Left lung (tissue), 14 donors: ENCODE measurements at places on chromosomes 13 and 19. TPM values are rescaled to one million over a fixed set of nuclear protein-coding genes. Genes with fewer than 3 reads are reported as not detected.

Gene UBE2S
- 34.8 TPM for polyA plus RNA-seq

Gene SUPT5H
- 139 TPM for polyA plus RNA-seq

DNA sequence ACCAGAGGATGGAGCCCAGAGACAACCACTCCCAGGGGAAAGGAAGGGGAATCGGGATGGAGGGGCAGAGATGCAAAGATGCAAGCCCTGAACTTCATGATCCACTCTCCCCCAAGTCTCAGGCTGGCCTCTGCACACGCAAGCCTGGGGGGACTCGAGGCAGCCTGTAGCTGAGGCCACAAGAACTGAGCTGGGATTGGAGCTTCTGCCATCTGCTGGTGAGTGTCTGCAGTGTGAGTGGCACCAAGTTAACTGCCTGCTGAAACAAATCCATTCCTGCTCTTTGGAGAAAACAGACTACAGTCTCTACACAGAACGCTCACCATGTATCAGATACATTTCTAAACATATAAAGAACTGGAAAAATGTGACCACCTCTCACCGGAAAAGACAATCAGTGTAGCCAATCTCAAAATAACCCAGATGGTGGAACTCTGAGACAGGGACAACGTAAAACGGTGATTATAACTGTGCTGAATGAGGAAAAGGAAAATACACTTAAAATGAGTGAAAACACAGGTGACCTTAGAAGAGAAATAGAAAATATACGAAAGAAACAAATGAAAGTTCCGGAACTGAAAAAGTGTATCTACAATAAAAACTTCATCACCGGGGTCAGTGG is 62.1 kb downstream of the KLF2 start:
- no peak for DNase-seq

Gene KCNN4
- 2.3 TPM for polyA plus RNA-seq

DNA sequence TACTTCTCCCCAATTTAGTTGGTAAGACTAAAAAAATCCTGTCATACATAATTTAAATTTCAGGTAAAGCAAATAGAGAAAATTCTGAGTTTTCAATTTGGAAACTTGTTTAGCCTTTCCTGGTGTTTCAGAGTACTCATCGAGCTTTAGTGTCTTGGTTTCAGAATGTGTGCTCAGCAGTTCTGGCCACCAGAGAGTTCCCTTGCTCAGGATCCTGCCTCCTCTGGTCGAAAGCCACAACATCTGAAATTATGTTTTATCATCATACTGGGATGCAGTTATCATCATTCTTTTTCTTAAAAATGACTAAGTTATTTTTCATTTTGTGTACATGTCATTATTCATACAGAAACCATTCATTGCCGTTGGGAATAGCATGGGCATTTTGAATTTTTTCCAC is 263.2 kb upstream of the SPRY2 start:
- no peak for DNase-seq

Gene POU4F1
- not detected for polyA plus RNA-seq

Gene HSH2D
- 2.2 TPM for polyA plus RNA-seq

Gene CTXN1
- polyA plus RNA-seq = 11.2 TPM

DNA sequence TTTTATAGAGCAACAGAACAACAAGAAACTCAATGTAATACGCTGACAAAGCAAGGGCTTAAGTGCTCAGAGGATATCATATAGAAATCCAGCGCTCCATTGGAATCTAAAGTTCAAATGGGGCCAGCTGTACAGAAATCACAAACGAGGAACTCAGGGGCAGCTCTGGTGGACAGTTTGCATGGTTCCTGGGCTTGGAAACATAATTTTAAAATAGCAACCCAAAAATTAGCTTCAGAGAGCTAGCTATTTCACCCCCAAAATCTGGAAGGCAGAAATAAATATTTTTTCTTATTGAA is 19.2 kb upstream of the LATS2 start:
- DNase-seq = no peak

GRCh38 chr13:30409886-30410704 is 12.2 kb upstream of the UBE2L5 start:
- DNase-seq = no peak

DNA sequence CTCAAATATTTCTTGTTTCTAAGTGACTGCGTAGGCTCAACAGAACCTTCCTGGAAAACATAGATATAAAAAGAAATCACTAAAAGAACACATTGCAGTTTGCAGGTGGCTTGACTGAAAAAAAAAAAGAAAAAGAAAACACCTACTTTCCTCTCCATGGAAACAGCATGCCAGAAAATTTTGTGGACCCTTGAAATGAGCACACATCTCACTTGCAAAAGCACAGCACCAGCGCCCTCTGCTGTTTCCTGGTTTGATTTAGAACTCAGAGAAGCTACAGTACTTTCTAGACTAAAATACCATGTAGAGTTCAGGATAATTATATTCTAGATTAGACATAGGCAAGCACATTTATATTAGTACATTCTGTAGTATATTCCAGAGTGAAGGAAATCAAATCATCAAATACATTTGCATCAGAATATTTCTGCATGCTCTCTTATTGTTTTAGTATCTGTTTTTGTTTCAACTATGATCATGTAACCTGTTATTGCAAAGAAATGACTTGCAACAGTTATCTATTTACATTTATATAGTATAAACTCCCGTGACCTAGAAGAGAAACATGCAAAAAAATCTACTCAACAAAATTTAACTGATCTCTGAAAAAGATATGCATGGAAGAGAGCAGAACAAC is 22.3 kb upstream of the XPO4 start:
- DNase-seq = peak; percentile 76

- no peak for DNase-seq
Observed at GRCh38 chr19:7832781-7833180, 2.8 kb downstream of the EVI5L start.

Gene TUBGCP3
- 34.2 TPM for polyA plus RNA-seq

- no peak for DNase-seq
Observed at GRCh38 chr13:108742701-108743451, 113.5 kb downstream of the MYO16 start.

GRCh38 chr13:109868578-109869311 is 82.4 kb upstream of the IRS2 start:
- DNase-seq = no peak

Gene KLK15
- not detected for polyA plus RNA-seq

GRCh38 chr13:28220166-28220565 is 81.8 kb downstream of the PAN3 start:
- no peak for DNase-seq

Gene ENOX1
- polyA plus RNA-seq = 6.9 TPM

Gene GPX4
- polyA plus RNA-seq = 223 TPM

- peak; percentile 54 for DNase-seq
Observed at GRCh38 chr19:34355201-34355600, 9.8 kb upstream of the GPI start.

Gene ZNF317
- 28.5 TPM for polyA plus RNA-seq

Gene VSTM1
- polyA plus RNA-seq = 0.27 TPM

GRCh38 chr13:40232311-40233040 is 434.0 kb downstream of the FOXO1 start:
- DNase-seq = no peak
